ENCODE measurements at places on chromosomes 2 and 18. TPM values are rescaled to one million over a fixed set of nuclear protein-coding genes. Genes with fewer than 3 reads are reported as not detected.

HOXD12 gene
- not detected for polyA plus RNA-seq

NOSTRIN gene
- polyA plus RNA-seq, result 13.3 TPM

DNA sequence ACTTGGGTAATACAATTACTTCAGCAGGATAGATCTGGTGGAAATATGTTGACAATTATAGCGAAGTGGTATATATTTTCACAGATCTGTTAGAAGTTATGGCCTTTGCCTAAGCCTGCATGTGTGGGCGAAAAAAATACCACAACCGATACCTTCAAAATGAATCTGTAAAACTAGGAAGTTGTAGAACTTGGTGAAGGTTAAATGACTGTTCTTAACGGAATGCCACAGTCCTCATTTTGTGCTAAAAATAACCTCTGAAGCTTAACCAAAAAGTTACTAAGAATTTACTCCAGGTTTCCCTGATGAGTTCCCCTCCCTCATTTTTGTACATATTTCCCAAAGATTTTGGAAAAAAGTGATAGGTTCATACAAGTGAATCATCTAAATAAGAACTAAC lies 550.7 kb downstream of the THSD7B start:
- no peaks in the 10 kb centered on the region for H3K4me1 ChIP-seq
- no peak overlapping the region for H3K4me3 ChIP-seq
- DNase-seq, result no peak
- H3K36me3 ChIP-seq, result no peaks in the 10 kb centered on the region

GRCh38 chr2:172090044-172090961 lies 5.0 kb downstream of the DLX1 start:
- peaks cover 44% of the 10 kb centered on the region for H3K4me1 ChIP-seq
- H3K4me3 ChIP-seq, result no peak overlapping the region
- H3K27me3 ChIP-seq, result peaks cover 99% of the 10 kb centered on the region
- no peaks in the 10 kb centered on the region for H3K36me3 ChIP-seq
- H3K27ac ChIP-seq, result no peak overlapping the region
- no peak for DNase-seq

DNA sequence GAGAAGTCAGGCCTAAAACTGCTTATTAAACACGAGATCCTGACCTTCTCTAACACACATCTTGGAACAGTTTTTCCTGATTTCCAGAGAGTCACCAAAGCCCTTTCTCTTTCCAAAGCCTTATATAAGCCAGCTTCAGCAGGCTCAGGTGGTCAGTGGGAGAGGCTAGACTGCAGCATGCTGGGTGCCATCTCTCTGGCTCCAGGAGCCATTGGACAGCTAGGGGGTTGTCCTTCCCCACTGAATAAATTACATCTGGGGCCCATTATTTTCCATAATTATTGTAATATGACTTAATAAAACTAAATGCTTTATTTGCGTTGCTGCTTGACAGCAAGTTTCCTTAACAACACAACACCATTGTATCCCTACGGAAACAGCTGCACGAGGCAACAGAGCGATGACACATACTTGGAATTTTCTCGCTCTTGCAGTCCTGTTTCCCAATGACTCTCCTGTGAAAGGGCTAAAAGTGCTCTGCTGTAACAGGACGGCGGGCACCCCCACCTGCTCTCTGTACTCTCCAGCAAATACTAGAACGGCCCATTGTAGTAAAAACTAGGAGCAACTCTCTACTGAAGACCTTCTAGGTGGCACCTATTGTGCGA lies 160.6 kb downstream of the RNF144A start:
- H3K27ac ChIP-seq, result no peak overlapping the region

DNA sequence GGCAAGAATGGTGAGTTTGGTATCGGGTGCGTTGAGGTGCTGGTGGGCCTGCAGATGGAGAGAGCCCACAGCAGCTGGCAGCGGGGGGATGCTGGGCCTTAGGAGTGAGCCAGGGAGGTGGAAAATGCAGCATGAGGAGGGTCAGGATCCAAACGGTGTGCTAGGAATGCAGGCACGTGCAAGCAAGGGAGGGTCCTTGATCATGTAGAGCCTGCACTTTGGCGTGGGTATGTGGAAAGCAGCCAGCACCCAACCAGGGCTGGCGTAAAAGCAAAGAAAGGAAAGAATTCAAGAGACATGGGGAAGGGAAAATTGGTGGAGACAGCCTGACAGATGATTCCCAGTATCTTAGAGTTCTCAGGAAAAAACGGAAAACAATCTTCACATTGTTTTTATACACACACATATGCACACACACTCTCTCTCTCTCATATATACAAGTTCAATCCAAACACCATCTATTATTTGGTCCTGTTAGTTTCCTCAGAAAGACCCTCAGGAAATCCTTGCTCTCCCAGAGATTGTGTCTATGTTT lies 46.3 kb downstream of the LTBP1 start:
- no peak overlapping the region for H3K27ac ChIP-seq
- no peaks in the 10 kb centered on the region for H3K27me3 ChIP-seq
- no peaks in the 10 kb centered on the region for H3K4me1 ChIP-seq
- H3K4me3 ChIP-seq, result no peak overlapping the region
- H3K36me3 ChIP-seq, result no peaks in the 10 kb centered on the region

All from stomach (tissue), 19 donors.